Activated T-helper 2 cell treated with anti-CD3 and anti-CD28 coated beads, Interferon-gamma antibody, Interleukin-2, Interleukin-4, amounts not matched to agents 10 μg/mL and 5 μg/mL and 100 μg/mL, durations not matched to agents 14 hours and 24 hours and 36 hours (primary cell): ENCODE measurements at places on chromosomes 16 and 17.

DNA sequence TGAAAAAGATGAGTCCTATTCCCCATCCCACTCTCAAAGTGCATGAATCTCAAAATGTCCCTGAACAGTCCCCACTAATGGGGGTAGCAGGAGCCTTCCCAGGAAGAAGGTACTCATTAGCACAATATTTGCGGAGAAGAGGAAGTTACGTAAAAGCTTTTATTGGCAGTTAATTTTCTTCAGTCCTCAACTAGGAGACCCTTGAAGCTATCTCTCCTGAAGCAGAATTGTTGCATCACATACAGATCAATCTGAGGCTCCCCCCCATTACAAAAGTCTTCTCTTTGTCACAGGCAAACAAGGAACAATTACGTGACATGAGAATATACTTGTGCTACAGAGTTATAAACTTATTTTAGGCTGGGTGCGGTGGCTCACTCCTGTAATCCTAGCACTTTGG, 14.2 kb downstream of the SLFN12L start:
- H3K27me3 ChIP-seq, result no peaks in the 10 kb centered on the region
- peaks cover 85% of the 10 kb centered on the region for H3K4me1 ChIP-seq
- DNase-seq, result no peak
- H3K27ac ChIP-seq, result peak overlapping the region; percentile 52

GRCh38 chr17:14926526-14927122, 338.5 kb downstream of the PMP22 start:
- DNase-seq, result peak; percentile 11
- H3K4me3 ChIP-seq, result no peak overlapping the region
- H3K4me1 ChIP-seq, result no peaks in the 10 kb centered on the region
- no peaks in the 10 kb centered on the region for H3K27me3 ChIP-seq
- H3K36me3 ChIP-seq, result no peaks in the 10 kb centered on the region

DNA sequence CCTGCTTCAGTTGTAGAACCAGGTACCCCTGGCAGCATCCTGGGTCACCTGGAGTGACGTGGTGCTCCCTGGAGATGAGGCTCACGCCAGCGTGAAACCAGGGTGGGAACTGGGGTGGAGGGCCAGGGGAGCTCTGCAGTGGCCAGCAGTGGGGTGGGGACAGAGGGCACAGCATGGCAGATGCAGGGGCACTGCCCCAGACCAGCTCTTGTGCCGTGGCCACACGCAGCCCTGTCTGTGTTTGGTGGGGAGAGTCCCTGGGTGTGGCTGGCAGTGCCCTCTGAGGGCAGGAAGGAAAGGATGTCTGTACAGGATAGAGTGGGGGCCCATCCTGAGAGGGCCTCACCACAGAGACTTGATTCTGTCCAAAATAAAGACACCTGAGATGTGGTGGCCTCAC, 24.5 kb downstream of the ZNF750 start:
- H3K27me3 ChIP-seq, result no peaks in the 10 kb centered on the region
- peaks cover 5% of the 10 kb centered on the region for H3K4me1 ChIP-seq
- no peak overlapping the region for H3K4me3 ChIP-seq
- no peak for DNase-seq
- H3K36me3 ChIP-seq, result peaks cover 61% of the 10 kb centered on the region

GRCh38 chr17:13599864-13600263, 1.9 kb downstream of the HS3ST3A1 start:
- no peak overlapping the region for H3K4me3 ChIP-seq
- no peak for DNase-seq
- no peak overlapping the region for H3K27ac ChIP-seq
- H3K4me1 ChIP-seq, result peaks cover 8% of the 10 kb centered on the region

DNA sequence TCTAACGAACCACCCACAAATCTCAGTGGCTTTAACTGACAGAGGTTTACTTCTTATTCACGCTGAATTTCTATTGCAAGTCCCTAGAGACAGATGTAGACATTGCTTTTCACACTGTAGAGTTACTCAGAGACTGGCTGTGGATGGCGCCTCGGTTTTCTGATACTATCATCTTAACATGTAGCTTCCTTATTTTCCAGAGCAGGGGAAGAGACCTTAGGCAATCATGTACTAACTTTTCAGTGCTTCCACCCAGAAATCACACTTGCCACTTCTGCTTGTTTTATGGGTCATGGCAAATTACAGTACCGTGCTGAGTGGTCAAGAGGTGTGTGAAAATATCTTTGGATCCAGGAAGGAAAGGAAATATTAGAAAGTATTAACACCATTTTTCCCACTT, 65.4 kb downstream of the MAF start:
- H3K36me3 ChIP-seq, result no peaks in the 10 kb centered on the region
- no peak overlapping the region for H3K4me3 ChIP-seq
- DNase-seq, result no peak
- no peak overlapping the region for H3K27ac ChIP-seq
- H3K27me3 ChIP-seq, result peaks cover 6% of the 10 kb centered on the region

- H3K36me3 ChIP-seq, result peaks cover 40% of the 10 kb centered on the region
- DNase-seq, result no peak
- peaks cover 48% of the 10 kb centered on the region for H3K4me1 ChIP-seq
- no peak overlapping the region for H3K4me3 ChIP-seq
- H3K27ac ChIP-seq, result peak overlapping the region; percentile 73
- H3K27me3 ChIP-seq, result no peaks in the 10 kb centered on the region
Measured at GRCh38 chr17:75691801-75692626, 24.9 kb downstream of the SAP30BP start.

DNA sequence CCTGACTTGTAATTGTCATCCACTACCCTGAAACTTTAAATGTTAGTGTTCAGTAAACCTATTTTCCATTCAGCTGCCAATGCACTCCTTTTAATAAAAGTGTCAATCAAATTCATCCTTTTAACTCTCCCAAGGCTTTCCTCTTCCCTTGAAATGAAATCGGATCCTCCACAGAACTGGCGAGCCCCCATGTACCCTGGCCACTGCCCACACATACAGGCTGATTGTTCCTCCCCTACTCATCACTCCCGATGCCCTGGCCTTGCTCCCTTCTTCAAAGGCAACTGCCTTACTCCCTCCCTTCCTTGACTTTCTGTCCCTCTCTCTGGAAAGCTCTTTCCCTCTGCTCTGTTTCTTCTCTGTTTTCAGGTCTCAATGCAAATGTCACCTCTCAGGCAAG, 7.6 kb downstream of the KRT33A start:
- peaks cover 29% of the 10 kb centered on the region for H3K4me1 ChIP-seq
- no peak overlapping the region for H3K4me3 ChIP-seq
- no peak overlapping the region for H3K27ac ChIP-seq

DNA sequence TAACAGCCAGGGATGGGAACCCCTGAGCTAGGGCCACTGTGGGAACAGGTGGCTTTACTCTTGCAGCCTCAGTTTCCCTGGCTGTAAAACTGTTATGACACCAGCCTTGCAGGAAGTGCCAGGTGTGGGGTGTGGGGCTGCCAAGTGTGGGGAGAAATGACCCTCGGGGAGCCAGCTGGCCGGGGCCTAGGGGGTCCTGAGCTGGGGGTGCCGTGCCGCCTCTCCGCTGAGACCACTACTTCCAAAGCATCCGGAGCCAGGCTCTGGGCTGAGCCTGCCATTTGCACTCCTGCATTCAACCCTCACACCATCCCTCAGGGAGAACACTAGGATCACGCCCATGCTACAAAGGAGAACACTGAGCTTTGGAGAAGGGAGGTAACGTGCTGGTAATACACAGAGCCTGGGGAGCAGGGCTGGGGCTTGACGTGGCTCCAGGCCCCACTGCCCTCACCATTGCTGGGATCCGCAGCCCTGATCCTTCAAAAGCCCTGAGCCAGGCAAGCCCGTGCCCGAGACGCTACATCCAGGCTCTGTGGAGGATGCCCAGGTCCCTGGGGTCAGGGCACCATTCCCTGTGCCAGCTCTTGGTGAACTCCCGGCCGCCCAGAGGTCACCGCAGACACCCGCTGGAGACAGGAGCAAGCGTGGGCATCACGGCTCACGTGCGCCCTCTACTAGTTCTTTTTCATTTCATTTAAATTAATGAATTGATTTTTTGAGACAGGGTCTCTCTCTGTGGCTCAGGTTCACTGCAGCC, 28.8 kb upstream of the GINS2 start:
- no peak overlapping the region for H3K4me3 ChIP-seq
- H3K36me3 ChIP-seq, result no peaks in the 10 kb centered on the region
- no peak overlapping the region for H3K27ac ChIP-seq
- DNase-seq, result peak; percentile 30

DNA sequence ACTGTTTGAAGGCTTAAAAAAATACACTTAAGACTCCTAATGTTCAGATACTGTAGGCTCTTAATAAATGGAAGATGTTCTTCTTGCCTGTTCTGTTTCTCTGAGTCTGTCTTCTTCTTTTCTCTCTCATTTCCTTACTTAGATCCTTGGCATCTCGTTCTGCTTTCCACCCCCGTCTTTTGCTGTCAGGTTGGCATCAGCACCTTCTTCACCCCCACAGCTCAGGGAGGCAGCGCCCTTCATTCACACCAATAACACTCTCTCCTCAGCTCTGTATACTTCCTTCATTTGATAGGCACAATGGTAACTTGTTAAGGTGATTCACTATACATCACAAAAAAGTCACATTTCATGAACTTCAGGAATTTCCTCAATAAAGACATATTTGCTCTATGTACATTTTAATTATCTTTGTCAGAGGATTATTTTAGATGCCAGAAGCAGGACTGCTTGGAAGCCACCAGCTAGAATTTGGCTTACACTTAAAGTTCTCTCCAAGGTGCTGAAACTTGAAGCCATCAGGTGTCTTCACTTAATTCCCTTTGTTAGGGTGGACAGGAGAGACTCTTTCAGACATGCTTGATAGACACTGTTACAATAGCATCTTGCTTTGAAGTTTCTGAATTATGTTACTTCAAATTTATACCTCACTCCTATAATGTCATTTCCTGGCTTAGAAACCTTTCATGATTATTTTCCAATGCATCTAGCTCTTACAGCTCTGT, 670.1 kb upstream of the C16orf82 start:
- no peak for DNase-seq
- no peaks in the 10 kb centered on the region for H3K27me3 ChIP-seq
- no peak overlapping the region for H3K27ac ChIP-seq
- H3K36me3 ChIP-seq, result no peaks in the 10 kb centered on the region

DNA sequence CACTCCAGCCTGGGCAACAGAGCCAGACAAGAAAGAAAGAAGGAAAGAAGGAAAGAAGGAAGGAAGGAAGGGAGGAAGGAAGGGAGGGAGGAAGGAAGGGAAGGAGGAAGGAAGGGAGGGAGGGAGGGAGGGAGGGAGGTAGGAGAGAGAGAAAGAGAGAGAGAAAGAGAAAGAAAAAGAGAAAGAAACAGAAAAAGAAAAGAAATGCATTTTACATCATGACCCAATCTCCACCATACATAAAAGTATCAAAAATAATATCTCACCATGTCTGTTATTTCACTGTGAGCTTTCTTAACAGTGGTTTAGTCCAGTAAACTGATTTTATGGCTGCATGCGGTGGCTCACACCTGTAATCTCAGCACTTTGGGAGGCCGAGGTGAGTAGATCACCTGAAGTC, 70.0 kb downstream of the CYTH1 start:
- H3K27ac ChIP-seq, result no peak overlapping the region
- H3K4me3 ChIP-seq, result no peak overlapping the region
- no peak for DNase-seq
- H3K4me1 ChIP-seq, result peaks cover 68% of the 10 kb centered on the region

GRCh38 chr16:85697431-85697830, 8.7 kb upstream of the GINS2 start:
- H3K4me3 ChIP-seq, result no peak overlapping the region
- peaks cover 2% of the 10 kb centered on the region for H3K27me3 ChIP-seq
- no peak for DNase-seq

DNA sequence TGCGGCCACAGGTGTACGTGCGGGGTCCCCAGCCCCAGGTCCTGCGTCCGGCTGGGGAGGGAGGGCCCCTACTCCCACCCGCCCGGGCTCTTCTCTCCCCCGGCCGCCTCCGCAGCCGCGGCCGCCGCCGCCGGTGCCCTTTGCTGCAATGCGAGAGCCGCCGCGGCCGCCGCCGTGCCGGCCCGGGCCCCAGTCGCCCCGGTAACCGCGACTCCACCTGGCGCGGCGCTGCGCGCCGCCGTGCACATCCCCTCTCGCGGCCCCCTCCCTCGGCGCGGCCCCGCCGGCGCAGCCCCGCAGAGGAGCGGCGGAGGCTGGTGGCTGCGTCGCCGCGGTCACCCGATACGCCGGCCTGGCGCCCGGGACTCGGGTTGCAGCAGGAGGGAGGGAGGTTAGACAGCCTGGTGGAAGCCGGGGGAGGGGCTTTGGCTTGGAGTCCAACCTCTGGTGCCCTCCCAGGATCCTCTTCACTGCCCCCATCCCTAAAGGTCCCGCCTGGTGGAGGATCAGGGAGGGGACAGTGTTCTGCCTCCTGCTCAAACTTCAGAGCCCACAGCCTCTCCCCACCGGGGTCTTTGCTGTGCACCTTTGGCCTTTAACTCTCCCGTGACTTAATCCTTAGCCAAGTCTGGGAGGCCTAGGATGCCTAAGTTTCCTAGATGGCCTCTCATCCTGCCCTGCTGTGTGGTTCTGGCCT, 32.9 kb downstream of the SRCIN1 start:
- peaks cover 81% of the 10 kb centered on the region for H3K27me3 ChIP-seq
- H3K27ac ChIP-seq, result no peak overlapping the region
- no peak overlapping the region for H3K4me3 ChIP-seq
- H3K36me3 ChIP-seq, result no peaks in the 10 kb centered on the region

DNA sequence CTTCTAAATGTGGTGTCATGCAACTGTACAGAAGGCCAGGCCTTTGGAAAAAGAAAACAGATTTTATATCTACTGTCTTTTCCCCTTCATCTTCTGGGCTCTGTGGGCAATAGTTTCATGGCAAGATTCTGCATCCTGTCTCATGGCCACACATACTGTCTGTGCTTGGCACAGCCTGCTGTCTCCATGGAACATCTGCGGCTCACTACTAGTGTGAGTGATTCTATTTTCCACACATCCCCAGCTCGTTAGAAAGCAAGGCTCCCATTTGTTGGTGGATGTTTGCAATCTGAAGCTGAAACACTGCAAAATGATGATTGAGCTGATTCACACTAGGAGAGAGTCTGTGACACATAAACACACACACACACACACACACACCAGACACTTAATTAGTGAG, 32.4 kb downstream of the CACNG3 start:
- H3K4me3 ChIP-seq, result no peak overlapping the region
- no peaks in the 10 kb centered on the region for H3K4me1 ChIP-seq
- no peaks in the 10 kb centered on the region for H3K36me3 ChIP-seq

GRCh38 chr17:48646183-48647102, 20.3 kb upstream of the HOXB9 start:
- no peak overlapping the region for H3K27ac ChIP-seq
- peaks cover 75% of the 10 kb centered on the region for H3K27me3 ChIP-seq
- H3K4me1 ChIP-seq, result peaks cover 14% of the 10 kb centered on the region
- DNase-seq, result no peak
- H3K4me3 ChIP-seq, result peak overlapping the region; percentile 75

- no peaks in the 10 kb centered on the region for H3K36me3 ChIP-seq
- no peak overlapping the region for H3K27ac ChIP-seq
- peaks cover 30% of the 10 kb centered on the region for H3K4me1 ChIP-seq
- DNase-seq, result peak; percentile 23
Measured at GRCh38 chr17:1203111-1203966, 23.6 kb upstream of the ABR start.

GRCh38 chr16:23924128-23924527, 88.3 kb downstream of the PRKCB start:
- DNase-seq, result no peak
- peaks cover 33% of the 10 kb centered on the region for H3K4me1 ChIP-seq

- H3K27ac ChIP-seq, result peak overlapping the region; percentile 59
- peaks cover 16% of the 10 kb centered on the region for H3K4me1 ChIP-seq
- H3K36me3 ChIP-seq, result no peaks in the 10 kb centered on the region
- no peak for DNase-seq
- peaks cover 23% of the 10 kb centered on the region for H3K27me3 ChIP-seq
Measured at GRCh38 chr17:185445-186138, 4.1 kb upstream of the DOC2B start.
